ENCODE measurements at places on chromosomes 11 and 22. TPM values are rescaled to one million over a fixed set of nuclear protein-coding genes. Genes with fewer than 3 reads are reported as not detected.

MS4A15 gene
- not detected for total RNA-seq

CEP126 gene
- 0.42 TPM for total RNA-seq

SYT9 gene
- total RNA-seq = 0.05 TPM

MS4A7 gene
- total RNA-seq = 13.4 TPM

RAB3IL1 gene
- total RNA-seq = 3.6 TPM

IRF7 gene
- 44.5 TPM for total RNA-seq

CTSD gene
- 97.4 TPM for total RNA-seq

GGTLC2 gene
- not detected for total RNA-seq

MGAT3 gene
- 1.6 TPM for total RNA-seq

LRRC32 gene
- total RNA-seq = 2.9 TPM

OR8K1 gene
- not detected for total RNA-seq

GRK3 gene
- total RNA-seq = 20.2 TPM

OR52I2 gene
- 0.09 TPM for total RNA-seq

CARD16 gene
- 33.9 TPM for total RNA-seq

STIM1 gene
- 30.8 TPM for total RNA-seq

APOC3 gene
- 1.1 TPM for total RNA-seq

MS4A6E gene
- 0.57 TPM for total RNA-seq

APOA4 gene
- 1.7 TPM for total RNA-seq

SUSD2 gene
- total RNA-seq = 0.33 TPM

OR51B2 gene
- total RNA-seq = not detected

KCNJ11 gene
- 0.42 TPM for total RNA-seq

CSTPP1 gene
- total RNA-seq = 15.8 TPM

C11orf21 gene
- total RNA-seq = 2.4 TPM

SLC22A25 gene
- not detected for total RNA-seq

NRGN gene
- 0.52 TPM for total RNA-seq

USP2 gene
- 0.19 TPM for total RNA-seq

UPB1 gene
- total RNA-seq = 3.5 TPM
